CD4-positive, alpha-beta T cell treated with Interleukin-12 subunit alpha and Interleukin-12 subunit beta, for 1 hour (primary cell): ENCODE measurements at places on chromosomes 13 and 19.

DNA sequence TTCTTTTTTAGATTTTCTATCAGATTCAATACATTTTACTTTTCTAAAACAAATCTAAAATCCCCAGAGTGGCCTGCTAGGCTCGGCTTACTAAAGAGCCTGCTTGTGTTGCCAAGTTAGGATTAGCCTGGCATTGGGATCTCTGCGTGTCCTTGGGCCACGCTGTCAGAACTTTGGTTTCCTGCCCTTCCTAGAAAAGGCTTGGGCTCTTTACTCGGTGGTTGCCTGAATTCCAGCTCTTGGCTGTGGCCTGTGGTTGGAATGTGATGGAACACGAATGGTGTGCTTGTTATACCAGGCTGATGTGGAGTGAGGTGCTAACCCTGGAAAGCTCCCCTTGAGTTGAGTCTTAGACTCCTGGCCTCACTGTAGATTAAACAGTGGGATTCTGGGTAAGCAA lies 8.5 kb downstream of the SPATA13 start:
- DNase-seq = no peak

DNA sequence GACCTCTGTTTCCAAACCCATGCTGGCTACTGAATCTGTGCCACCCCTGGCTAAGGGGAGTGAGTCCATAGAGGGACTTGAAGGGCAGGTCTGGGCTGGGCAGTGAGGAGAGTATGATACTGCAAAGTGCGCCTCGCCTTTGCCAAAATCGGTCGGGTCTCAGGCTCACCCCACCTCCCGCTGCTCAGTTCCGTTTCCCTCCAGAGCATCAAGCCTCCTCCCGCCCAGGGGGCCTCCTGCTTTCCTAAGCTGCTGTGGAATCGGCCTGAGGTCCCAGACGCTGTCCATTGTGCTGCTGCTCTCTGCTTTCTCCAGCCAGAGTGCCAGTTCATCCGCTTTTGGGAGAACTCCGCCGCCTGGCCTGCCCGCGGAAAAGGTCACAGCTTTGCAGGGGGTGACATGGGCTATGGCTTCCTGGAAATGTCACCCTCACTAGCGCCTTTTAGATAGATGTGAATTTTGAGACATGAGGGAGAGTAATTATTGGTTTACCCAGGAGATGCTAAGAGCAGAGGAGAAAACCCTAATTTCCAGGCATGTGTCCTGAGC lies 1418.4 kb downstream of the UQCRFS1 start:
- DNase-seq = no peak

DNA sequence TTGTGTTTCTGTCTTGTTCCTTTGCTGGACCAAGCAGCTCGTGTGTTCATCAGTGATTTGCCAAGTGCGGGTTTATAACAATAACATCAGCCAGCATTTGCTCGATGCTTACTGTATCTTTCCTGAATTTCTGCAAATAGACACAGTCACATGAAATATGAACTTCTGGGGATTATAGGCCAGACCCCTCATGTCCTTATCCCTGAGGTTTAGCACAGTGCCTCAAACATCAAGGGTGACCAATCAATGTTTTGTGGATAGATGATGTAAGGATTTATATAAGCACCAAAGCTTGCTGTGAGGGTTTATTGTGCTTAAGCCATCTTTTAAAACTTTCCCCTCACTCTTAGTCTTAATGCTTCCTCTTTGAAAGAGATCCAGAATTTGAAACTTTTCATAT lies 323.9 kb downstream of the SLC7A1 start:
- no peak for DNase-seq

DNA sequence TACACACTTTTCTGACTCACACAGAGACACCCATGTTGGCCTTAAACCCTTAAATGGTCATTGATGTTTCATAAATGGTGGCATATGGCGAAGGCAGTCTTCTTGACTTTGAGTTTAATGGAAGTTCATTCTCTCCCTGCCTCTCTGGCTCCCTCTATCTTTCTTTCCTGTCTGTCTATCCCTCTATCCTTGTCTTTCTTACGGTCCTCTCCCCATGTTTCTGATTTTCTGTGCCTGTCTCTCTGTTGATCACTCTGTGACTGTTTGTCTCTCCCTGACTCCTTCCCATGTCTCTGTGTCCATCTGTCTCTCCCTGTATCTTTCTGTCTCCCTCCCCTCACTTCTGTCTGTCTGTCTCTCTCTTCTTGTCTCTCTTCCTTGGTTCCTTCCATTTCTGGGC lies 43.2 kb upstream of the SHKBP1 start:
- DNase-seq = no peak

DNA sequence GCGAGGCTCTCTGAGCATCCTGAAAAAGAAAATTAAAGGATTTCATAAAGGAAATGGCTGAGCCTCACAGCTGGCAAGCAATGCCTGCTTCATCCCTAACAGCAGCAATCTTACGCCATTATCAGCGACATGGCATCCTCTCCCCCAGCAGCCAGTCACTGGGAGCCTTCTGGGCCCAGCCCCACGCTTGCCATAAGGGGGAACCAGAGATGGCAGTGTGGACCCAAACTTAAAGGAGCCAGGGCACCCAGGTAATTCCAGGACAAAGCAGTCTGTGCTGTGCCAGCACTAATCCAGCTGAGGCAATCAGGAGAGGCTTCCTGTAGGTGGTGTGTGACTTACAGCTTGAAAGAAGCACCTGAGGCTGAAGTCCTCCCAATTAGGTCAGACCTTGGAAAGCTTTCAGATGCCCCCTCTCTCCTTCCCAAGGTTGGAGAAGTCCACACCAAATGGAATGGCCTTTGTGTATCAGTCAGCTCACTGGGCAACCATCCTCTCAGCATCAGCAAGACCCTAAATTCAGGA lies 10.3 kb downstream of the VSTM2B start:
- DNase-seq = no peak

DNA sequence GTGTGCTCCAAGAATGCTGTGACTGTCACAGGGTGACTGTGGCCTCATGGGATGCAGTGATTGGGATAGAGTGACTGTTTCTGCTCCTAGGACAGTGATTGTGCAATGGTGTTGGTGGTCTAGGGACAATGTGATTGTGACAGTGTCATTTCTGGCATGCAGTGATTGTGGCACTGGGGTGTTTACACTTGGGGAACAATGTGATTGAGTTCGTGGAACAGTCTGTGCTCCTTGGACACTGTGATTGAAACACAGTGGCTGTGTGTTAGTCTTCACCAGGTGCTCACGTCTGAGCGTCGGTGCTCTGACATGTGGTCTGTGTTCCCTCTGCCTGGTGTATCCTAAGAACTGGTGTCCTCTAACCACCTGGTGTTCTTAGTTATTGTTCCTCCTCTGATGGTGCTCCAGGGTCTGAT lies 1.7 kb downstream of the PDE4A start:
- DNase-seq = no peak

DNA sequence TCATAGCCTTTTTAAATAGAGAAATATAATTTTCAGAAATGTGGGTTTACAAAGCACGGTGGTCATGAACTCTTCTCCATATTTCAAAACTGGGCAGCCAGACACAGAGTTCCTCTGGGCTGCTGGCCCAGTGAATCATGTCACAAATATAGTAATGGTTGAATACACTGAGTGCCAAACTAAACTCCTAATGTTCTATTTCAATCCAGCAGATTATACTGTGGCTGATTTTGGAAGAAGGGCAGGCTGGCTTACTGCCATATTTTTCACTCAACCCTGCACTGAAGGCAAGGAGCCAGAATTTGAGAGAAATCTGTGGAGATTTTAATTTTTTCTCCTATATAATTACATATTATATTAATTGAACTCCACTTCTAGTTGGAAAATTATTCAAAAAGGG lies 17.0 kb upstream of the PRR20A start:
- DNase-seq = no peak

DNA sequence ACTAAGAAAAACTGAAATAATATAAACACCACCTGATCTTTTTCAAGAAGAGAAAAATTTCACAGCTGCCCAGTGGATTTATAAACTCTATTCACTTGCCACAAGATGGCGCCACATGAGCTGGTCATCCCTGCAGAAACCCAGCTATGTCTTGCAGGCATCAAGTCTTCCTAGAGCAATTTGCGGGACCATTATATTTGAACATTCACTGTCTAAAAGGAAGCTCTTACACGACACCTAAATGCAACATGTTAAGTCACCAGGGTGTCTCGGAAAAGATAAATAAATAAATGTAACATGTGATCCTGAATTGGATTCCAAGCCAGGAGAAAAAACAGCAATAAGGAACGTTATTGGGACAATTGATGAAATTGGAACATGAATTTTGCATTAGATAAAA lies 20.3 kb upstream of the AKT2 start:
- DNase-seq = peak; percentile 75

- no peak for DNase-seq
These were observed 14.1 kb downstream of the UBAC2 start for GRCh38 chr13:99214731-99215130.

- DNase-seq = no peak
These were observed 209.3 kb downstream of the KCNRG start for GRCh38 chr13:50224534-50224933.

- DNase-seq = no peak
These were observed 2.7 kb downstream of the ALDH16A1 start for GRCh38 chr19:49455773-49456172.

DNA sequence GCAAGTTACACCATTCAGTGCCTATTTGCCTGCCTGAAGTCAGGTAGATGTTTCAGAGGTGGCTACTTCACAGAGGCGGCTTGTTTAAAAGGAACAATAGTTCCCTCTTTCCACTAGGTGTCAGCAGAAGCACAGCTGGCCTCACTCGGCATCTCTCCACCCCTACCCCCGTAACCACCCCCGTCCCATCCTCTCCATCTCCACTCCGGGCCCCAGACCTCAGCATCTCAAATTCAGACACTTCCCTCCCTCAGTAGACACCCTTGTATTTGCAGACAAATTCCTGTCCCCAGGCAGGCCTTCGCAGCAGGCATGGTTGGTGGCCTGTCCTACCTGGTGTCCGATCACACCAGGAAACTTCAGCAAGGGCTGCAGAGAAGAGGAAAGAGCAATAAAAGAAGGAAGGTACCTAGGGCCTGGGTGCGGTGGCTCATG lies 9.1 kb upstream of the DPP9 start:
- peak; percentile 76 for DNase-seq

GRCh38 chr19:17606590-17607185 lies 51.2 kb downstream of the COLGALT1 start:
- no peak for DNase-seq

DNA sequence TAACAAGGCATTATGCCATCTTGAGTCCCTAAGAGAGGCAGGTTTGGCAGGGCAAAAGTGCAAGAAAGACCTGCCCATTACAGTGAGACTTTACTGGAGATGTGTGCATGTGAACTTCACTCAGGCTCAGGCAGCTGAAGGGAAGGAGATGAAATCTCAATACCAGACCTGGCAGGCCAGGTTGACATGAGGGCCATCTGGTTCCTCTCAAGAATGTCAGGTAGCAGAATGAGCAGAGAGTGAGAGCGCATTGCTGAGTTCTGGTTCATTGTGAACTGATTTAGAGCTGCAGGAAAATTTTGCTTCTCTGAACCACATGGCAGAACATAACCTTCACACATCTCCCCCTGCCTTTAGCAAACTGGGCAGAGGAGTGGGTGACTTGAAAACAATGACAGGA lies 406.3 kb downstream of the GPC5 start:
- no peak for DNase-seq

- no peak for DNase-seq
These were observed 40.2 kb upstream of the ABCC4 start for GRCh38 chr13:95341441-95341840.

- DNase-seq = no peak
These were observed 10.7 kb upstream of the GRTP1 start for GRCh38 chr13:113374511-113375175.

DNA sequence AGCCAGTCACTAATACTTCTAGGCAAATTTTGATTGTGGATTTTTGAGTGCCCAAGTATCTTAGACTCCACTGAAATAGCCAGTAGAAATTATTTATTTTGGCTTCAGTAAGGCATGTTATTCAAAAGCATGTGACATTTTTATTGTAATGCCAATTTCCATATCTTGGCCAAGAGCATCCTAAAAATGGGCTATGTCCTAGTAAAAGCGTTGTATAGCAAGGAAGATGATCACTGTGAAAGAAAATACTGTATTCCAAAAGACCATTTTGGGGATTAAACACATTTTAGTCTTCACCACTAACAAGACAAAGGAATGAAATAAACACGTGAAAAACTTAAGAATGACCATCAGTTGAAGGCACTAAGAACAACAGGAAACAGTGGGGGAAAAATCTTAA lies 149.1 kb downstream of the NUFIP1 start:
- DNase-seq = no peak

GRCh38 chr13:84655677-84656076 lies 773.4 kb upstream of the SLITRK1 start:
- no peak for DNase-seq

DNA sequence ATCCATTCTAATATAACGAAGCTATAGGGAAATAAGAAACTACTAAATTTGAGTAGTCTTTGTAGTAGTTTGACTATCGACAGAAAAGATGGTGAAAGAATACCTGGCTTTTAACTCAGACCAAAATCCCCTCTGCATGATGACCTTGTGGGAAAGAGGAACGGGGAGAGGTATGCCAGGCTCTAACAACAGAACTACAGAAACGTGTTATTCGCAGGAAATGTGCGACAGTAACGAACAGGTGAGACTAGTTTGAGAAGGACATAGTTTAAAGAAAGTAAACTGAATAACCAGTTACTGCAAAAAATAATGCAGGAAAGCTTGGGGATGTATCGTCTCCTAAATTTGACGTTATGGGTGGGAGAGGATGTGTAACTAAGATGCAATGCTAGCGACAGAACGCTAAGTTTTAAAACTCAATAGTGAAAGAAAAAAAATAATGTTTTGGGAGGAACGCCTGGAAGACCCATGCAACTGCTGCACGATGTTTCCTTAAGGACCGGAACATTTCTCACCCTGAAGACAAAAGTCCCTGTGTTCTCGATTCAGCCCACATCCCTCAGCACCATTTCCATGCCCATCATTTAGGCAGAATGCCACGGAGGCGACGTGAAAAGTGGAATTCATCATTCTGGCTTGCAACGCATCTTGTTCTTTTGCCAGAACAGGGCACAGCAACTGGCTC lies 1.6 kb upstream of the RAP2A start:
- no peak for DNase-seq

DNA sequence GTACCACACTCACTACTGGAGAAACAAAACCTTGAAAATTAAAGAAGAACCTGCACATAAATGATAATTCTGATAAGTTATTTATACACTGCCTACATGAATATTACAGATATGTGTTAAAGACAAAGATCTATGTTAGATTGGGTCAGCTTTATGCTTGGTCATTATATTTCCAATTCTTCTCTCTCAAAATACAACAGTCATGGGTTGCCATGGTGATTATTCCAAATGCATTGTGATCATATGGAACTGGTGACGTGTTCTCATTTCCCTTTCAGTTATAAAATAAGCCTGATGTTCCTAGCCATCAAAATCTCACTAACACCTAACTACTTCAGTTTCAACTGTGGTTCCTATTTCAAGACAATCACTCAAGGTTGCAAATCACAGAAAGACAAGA lies 1416.4 kb downstream of the UQCRFS1 start:
- DNase-seq = no peak

- no peak for DNase-seq
These were observed 2.3 kb downstream of the PRKCG start for GRCh38 chr19:53884256-53884655.

GRCh38 chr19:9782338-9782737 lies 13.8 kb upstream of the ZNF846 start:
- no peak for DNase-seq

- DNase-seq = no peak
These were observed 10.1 kb downstream of the FAM98C start for GRCh38 chr19:38412961-38413360.

- DNase-seq = no peak
These were observed 160.6 kb upstream of the SPRY2 start for GRCh38 chr13:80501556-80501955.
